ENCODE measurements at places on chromosomes 4 and X.

GRCh38 chr4:2451821-2452785, 16.8 kb upstream of the RNF4 start:
- no peak for DNase-seq

GRCh38 chrX:18971506-18971905, 12.4 kb downstream of the PHKA2 start:
- no peak for DNase-seq

- no peak for DNase-seq
These were observed 135.7 kb downstream of the DTHD1 start for GRCh38 chr4:36417146-36417545.

DNA sequence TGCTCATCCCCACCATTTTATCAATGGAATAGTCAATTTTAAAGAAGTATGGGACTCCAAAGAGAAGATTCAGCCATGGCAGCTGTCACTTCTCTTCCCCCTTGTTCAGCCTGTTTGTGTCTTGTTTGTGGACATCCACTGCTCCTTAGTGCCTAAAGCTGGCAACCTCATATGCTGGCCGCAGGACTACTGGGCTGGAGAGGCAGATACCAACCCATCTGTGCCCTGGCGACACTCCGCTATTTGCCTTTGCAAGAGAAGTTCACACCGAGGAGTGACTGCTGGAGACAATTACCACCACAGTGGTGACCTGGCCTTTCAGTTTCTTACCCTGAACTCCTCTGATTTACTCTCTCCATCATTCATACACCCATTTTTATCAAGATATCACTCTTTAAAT, 64.3 kb downstream of the NHSL2 start:
- DNase-seq, result no peak

DNA sequence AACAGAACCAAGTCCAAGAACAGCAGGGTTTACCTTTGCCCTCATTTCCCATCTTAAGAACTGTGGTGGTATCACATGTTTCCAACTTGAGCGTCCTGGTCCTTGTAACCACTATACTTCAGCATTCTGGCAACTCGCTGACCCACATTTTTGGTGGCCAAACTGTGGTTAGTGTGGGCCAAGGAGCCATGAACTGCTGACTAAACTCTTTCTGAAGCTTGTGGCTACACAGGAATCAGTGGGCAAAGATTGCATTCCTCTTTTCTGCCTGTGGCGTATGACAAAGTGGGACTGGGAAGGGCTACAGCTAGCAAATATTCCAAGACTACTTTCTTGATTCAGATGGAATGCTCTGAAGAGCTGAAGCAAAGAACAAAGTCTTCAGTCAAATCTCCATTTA, 106.3 kb upstream of the MID1 start:
- no peak for DNase-seq

DNA sequence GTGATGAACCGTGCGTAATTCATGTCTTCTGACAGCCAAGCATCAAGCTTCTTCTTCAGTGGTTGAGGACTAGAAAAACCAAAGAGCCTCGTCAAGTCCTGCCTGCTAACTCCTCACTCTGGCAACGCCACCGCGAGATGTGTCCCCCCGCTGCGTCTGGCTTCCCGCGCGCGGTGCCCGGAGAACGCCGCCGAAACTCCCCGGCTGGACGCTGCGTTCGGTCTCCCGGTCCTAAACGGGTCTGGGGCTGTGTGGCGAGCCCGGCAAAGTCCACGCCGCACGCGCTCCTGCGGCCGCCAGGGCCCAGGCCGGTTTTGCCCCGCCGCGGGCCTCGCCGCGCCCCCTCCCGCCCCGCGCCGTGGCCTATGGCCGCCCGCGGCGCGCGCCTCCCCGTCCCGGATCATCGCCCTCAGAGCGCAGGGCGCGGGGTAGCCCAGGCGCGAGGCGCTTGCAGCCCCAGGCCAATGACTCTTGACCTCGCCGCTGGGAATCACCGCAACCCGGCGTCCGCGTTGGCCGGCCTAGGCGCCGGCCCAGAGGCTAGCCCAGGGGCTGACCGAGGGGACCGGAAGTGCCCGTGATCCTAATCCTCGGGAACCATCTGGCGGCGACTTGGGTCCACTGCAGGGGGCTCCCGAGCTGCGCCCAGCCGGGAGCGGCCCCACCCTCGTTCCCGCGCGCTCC, at the start of gene AADAT:
TSS of gene AADAT (minus strand) at position 289 of the 684 bp plus-strand sequence. CDS start at position 23, 266 bp downstream.
- DNase-seq, result peak; percentile 93

DNA sequence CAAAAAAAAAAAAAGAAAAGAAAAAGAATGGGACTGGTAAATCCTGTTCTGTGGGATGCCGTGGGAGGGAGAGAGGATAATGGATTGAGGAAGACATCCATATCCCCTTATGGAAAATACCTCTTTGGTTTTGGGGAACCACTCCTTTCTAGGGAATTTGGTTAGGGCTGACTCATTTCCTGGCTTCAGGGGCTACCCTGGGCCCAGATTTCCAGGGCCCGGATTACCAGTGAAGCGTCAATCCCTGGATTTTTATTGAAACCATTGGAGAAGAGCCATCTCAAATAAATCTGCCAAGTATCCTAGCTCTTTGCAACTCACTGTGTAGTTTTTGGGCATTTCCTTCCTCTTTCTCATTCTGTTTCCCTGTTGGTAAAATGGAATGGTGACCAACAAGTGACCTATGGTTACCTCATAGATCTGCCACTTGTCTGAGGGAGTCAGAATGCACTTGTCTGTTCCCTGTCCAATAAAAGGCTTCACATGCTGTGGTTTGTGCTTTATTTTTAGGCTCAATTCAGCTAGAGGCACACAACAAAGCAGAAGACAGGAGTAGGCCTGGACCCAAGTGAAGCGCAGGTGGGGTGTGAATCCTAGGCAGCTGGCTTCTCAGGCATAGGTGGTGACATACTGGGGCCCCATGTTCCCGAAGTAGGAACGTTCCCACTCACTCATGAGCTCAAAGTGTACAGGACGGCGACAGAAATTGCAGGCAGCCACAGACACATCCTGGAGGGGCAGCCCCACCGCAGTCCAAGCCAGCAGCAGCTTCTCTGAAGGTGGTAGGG, 8.6 kb downstream of the APEX2 start:
- DNase-seq, result no peak

- DNase-seq, result no peak
These were observed 1.1 kb upstream of the HPSE start for GRCh38 chr4:83335701-83336100.

DNA sequence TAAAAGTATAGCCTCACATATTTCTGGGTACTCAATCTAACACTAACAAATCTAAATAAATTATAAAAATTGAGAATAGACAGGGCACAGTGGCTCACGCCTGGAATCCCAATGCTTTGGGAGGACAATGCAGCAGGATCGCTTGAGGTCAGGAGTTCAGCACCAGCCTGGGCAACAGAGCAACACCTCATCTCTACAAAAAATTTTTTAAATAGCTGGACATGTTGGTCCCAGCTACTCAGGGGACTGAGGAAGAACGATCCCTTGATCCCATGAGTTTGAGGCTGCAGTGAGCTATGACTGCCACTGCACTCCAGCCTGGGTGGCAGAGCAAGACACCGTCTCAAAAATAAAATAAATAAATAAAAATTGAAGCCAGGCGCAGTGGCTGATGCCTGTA, 192.7 kb downstream of the LRBA start:
- no peak for DNase-seq

- no peak for DNase-seq
These were observed 207.3 kb upstream of the RADX start for GRCh38 chrX:106404512-106404911.

GRCh38 chr4:10816571-10816970, 132.0 kb upstream of the CLNK start:
- no peak for DNase-seq

DNA sequence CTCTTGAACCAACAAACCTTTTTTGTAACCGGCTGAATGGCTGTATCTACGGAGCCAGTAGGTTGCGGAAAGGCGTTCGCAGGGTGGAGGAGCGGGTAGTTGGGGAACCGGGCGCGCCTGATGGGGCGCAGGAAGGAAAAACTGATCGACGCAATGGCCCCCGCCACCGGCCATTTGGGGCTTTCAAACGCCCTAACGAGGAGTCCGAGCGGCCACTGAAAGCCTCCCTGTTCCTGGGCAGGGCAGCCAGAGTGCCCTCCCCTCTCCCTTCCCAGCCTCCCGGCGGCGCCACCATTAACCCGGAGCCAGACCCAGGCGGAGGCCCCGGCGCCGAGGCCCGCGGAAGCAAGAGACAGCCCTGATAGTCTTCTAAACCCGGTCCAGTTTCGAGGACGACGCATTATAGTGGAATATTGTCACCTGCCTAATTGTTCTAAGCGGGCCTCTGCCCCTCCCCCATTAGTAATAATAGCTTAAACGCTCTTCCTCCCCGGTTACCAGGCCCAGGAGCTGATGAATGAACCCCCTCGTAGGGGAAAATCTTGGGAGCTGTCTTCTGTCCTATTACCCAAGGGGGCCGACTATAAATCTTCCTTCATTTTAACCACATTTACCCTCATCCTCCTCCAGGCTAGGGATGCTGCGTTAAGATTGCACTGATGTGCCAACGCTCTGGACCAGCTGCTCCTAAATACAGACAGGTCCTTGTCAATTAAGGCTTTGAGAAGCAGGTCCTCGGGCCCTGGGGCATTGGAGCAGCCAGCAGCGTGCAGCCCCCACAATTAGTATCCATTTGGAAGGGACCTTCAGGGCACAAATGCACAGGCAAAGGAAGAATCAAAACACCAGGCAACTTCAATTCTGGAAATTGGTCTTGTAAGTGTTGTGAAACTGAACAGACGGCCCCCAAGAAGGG, 61.6 kb upstream of the TMEM33 start:
- DNase-seq, result peak; percentile 57

DNA sequence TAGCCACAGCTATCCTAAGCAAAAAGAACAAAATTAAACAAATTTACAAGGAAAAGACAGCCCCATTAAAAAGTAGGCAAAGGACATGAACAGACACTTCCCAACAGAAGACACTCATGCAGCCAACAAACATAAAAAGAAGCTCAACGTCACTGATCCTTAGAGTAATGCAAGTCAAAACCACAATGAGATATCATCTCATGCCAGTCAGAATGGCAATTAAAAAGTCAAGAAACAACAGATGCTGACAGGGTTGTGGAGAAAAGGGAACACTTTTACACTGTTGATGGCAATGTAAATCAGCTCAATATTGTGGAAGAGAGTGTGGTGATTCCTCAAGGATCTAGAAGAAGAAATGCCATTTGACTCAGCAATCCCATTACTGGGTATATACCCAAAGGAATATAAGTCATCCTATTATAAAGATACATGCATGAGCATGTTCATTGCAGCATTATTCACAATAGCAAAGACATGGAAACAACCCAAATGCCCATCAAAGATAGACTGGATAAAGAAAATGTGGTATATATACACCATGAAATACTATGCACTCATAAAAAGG, 163.0 kb upstream of the TET2 start:
- no peak for DNase-seq

GRCh38 chr4:995311-996026, 2.3 kb upstream of the SLC26A1 start:
- DNase-seq, result no peak

DNA sequence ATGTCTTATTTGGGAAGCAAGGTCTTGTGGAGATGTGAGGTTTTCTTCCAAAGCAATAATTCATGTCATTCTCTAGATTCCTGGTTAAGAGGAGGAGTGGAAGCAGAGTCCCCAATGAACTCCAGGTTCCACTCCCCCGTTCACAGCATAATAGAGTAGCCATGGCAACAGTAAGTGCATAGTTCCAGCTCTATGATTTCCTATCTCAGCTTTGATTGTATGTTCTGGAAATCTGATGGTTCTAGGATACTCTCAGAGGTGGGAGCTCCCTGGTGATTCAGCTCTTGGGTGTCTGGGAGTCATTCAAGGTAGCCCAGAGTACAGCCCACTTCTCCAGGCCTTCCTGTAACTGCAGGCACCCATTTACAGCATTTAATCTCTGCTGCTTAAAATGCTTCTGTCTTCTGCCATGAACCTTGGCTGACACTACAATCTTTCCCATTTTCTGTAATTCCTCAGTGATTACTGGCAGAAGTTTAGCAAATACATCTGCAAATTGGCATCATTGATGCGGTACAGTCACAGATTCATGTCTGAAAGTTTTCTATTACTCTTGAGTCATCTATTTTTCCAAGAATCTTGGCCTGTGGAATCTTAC, 242.0 kb downstream of the MAPK10 start:
- peak; percentile 39 for DNase-seq

DNA sequence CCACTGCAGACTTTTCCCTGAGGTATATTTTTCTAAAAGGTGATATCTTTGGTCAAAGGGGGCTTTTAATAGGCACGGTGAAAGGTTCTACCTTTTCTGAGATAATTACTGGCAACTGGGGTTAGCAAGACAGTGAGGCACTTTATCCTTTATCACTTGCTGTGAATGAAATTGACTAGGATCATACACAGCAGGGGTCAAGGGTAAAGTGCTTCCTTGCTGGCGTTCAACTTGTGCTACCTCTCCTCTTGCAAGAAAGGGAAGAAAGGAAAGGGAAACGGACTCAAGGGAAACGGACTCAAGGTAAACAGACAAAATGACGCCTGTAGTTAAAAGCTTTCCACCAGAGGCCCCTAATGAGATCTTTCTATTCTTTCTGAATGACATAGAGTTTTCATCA, 78.6 kb upstream of the RAPGEF2 start:
- peak; percentile 43 for DNase-seq

DNA sequence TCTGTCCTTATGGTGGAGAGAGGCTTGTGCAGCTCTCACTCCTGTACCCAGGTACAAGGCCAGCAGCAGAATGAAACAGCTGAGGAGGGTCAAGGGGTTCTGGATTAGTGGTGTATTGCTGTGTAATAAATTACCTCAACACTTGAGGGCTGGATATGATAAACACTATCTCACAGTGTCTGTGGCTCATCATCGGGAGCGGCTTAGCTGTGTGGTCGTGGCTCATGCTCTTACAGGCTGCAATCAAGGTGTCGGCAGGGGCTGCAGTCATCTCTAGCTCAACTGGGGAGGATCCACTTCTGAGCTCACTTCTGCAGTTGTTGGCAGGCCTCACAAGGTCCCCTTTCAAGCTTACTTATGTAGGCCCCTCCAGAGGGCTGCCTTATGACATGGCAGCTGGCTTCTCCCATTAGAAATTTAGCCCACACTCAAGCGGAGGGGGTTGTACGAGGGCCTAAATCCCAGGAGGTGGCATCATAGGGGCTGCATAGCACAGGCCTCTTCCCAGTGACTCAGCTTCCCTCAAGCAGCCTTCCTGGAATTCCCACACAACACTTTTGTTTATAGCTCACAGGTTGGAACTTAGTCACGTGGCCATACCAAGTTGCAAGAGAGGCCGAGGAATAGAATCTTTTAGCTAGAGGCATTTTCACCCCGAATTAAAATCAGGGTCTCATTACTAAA, 148.2 kb upstream of the RPS6KA3 start:
- no peak for DNase-seq

GRCh38 chrX:37785569-37785968, 5.7 kb downstream of the CYBB start:
- no peak for DNase-seq

DNA sequence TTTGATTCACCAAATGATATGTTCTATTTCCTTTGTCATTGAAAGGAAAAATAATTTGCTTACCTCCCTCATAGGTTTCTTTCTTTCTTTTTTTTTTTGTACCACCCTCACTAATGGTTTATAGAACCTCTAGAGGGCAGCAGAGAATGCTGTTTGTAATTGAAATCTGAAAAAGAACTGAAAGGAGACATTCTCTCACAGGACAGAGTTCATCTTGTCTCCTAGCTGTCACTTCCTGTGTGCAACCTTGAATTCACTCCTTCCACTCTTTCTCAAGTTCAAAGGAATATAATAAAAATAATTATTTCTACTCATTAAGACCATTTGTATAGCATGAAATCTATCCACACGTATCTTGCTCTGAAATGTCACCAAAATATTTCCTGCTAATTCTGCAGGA, 51.0 kb downstream of the GUCY1B1 start:
- peak; percentile 89 for DNase-seq

- no peak for DNase-seq
These were observed 206.6 kb downstream of the ADGRL3 start for GRCh38 chr4:61406677-61407076.

- DNase-seq, result no peak
These were observed 560.7 kb upstream of the TENM3 start for GRCh38 chr4:181682367-181683047.
